Jurkat, Clone E6-1 (cell line): ENCODE measurements at places on chromosomes 13 and 19.

DNA sequence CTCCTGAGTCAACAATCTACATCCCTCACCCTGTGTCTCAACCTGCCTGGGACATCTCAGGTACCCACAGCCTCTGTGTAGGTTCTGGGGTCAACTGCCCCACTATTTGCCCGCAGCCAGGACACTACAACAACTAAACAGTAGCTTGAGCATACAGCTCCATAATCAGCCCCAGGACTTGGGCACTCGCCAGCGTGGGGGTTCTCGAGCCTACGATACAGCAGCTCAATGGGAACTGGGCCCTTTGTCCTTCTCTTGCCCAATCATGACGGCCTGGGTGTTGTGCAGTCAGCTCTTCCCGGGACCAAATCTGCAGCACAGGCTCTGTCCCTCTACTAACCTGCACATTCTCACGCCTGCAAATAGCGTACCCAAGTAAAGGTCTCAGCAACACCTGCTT is 1.3 kb downstream of the ZNF180 start:
- no peak for DNase-seq

DNA sequence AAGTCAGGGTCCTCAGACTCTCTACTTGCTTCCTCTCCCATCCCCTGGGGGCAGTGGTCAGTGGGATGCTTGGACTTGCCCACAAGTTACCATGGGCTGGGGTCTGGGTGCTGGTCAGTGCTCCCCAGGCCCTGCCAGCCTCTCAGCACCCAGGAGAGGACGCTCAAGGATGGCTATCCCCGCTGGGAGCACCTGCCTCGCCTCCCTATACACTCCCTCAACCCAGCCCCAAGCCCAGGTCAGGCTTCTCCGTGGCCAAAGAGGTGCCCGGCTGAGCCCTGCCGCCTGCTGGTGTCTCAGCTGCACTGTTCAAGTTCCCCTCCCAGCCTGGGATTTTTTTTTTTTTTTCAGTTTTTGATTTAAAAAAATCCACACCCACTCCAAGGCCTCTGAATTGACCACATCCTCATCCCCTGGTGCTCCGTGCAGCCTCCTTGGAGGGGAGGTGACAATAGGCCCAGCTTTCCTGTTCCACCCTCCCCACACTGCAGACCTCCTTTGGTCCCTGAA is 10.8 kb downstream of the F2RL3 start:
- DNase-seq: peak; percentile 39

DNA sequence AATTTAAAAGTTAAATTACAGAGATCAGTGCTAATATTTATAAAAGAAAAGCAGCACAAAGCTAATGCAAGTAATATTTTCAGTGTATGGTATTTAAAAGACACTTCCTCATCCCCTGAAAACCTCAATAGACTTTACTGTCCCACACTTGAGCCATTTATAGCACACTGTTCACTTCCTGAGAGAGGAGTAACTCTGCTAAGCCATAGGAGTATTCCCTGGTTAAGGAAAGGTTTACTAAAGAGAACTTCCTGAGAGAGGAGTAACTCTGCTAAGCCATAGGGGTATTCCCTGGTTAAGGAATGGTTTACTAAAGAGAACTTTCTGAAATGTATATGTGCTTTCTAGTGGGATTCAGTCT is 159.4 kb downstream of the NHLRC3 start:
- no peak for DNase-seq

- DNase-seq: no peak
Measured at GRCh38 chr13:112183532-112184090, 116.7 kb downstream of the SOX1 start.

DNA sequence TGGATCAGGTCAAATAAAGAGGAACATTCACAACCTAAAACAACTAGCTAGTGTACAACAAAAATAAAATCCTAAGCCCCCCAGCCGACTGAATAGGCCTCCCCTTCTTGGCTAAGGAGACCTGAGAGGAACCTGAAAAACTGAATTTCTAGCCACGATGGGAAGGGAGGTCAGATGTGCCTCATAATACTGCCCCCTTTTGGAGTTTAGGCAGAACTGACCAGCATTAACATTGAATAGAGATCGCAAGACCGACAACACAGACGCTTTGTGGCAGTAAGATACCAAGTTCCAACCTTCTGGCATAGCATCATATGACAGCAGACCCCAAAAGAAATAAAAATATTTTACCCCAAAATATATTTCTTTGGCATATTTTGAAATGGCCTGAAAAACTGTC is 15.9 kb downstream of the CBY2 start:
- DNase-seq: peak; percentile 9
